ENCODE measurements at places on chromosomes 6 and 20. TPM values are rescaled to one million over a fixed set of nuclear protein-coding genes. Genes with fewer than 3 reads are reported as not detected.

The ADTRP gene
- total RNA-seq: 1.9 TPM

The TBC1D7 gene
- total RNA-seq: 21.5 TPM

The VNN1 gene
- 0.32 TPM for total RNA-seq

The PRKN gene
- 6.5 TPM for total RNA-seq

The NMBR gene
- not detected for total RNA-seq

The DDX43 gene
- total RNA-seq: 2.8 TPM

The TRAPPC3L gene
- total RNA-seq: 0.11 TPM

The TRIM39 gene
- 12.8 TPM for total RNA-seq

The RHAG gene
- total RNA-seq: not detected

The SAMD5 gene
- total RNA-seq: 2.8 TPM

The LY6G6D gene
- not detected for total RNA-seq

The ELOVL4 gene
- 12.3 TPM for total RNA-seq

The ARFGEF3 gene
- total RNA-seq: 6.5 TPM

All from articular chondrocyte of knee joint (primary cell).